Inflammatory macrophage treated with lipopolysaccharide for 1 hour (primary cell): ENCODE measurements at places on chromosomes 13 and 19.

DNA sequence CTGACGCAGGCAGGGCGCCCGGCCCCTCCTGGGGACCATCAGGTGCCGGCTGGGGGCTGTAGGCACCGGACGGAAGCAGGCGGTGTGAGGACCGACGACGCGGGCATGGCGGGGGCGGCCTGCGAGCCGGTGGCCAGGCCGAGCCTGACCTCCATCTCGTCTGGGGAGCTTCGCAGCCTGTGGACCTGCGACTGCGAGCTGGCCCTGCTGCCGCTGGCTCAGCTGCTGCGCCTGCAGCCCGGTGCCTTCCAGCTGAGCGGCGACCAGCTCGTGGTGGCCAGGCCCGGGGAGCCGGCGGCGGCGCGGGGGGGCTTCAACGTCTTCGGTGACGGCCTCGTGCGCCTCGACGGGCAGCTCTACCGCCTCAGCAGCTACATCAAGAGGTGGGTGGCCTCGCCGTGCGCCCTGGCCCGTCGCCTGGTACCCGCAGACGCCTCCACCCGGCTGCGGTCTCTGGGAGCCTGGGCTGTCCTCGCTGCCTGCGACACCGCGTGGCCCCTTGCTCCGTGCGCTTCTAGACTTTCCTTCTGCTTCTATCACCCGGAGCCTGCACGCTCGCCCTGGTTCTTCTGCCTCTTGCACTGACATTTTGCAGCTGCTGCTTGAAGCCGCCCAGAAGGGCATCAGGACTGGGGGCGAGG, 460 bp downstream of the MEDAG start:
- DNase-seq = no peak

- peak; percentile 59 for DNase-seq
Observed at GRCh38 chr19:35352448-35353304, 5.0 kb downstream of the FFAR1 start.

DNA sequence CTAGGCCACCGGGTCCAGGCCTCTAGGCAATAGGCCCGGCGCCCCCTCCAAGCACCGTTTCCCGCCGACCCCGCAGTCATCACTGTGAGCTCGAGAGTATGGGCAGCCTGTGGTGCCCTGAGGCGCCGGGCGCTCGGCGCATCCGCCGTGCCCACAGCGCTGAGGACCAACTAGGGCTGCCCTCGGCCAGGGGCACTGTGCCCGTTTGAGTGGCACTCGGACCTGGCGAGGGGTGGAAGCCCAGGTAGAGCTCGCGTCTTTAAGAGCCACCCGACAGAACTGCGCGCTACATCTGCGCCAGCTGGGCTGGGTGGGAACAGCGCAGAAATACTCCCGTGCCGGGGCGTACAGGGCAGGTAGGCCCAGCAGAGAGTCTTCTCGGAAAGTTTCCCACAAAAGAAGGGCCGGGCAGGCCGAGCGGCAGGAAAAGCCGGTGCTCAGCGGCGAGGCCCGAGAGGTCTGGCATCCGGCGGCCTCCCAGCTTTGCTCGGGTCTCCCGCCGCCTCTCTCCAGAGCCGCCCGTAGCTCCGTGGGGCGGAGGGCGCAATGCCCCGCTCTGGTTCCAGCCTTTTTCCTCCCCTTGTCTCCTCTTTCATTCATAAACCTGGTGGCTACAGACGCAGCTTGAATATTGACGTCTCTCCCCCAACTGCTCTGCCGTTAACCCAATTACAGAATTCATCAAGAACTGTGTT, 5.4 kb upstream of the SOX1 start:
- DNase-seq = no peak

DNA sequence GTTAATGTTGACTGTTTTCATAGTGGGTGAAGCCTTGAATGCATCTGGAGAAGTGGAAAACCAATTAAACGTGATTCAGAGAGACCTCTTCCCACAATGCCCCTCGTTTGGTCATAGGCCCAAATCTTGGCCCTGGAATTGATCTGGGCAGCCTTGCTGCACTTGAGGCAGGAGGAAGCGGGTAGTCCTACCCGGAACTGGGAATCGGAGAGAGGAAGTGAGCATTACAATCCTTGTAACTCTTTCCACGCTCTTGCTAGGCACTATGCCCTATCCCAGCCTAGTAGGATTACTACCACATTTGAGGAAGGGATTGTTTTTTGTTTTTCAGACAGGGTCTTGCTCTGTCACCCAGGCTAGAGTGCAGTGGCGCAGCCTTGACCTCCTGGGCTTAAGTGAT, 3.6 kb downstream of the KCNK6 start:
- DNase-seq = peak; percentile 46

DNA sequence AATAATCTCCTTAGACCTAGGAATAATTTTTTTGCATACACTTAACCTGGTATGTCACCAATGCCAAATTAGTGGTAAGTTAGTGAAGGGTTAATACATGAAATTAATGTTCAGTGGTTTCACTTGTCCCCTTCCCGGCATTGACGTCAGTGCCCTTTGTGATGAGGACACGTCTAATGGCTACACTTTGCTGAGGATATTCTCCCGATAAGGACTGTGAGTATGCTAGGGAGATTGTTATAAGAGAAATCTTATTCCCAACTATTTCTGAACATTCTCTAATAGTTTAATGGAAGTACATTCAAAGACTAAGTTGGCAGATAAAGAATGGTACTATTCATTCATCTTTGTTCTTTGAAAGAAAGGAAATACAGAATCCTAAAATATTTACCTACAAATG, 102.4 kb downstream of the TNFRSF19 start:
- no peak for DNase-seq

- DNase-seq = no peak
Observed at GRCh38 chr19:45404557-45405434, at the start of gene PPP1R13L. TSS of gene PPP1R13L (minus strand) at chr19:45405069. CDS start at chr19:45398318, 6,751 bp downstream.

DNA sequence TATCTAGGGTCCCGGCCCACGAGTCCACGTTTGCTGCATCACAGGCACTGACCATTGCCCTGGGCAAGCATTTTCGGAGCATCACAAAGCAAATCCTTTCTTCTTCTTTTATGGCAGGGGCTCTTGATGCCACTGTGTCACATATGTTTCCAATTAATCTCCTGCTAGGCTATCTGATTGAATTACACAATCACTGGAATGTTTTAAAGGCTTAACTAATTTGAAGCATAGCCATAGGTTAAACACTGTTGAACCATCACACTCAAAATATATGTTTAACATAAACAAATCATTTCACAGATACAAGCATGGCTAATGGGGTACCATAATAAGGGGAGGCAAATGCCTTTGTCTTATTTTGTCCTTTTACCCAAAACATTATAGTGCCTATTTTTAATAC, 338.3 kb downstream of the POU4F1 start:
- no peak for DNase-seq

- DNase-seq = no peak
Observed at GRCh38 chr13:41387576-41387975, 69.8 kb upstream of the RGCC start.

- DNase-seq = no peak
Observed at GRCh38 chr13:96904232-96904631, 90.0 kb downstream of the OXGR1 start.

DNA sequence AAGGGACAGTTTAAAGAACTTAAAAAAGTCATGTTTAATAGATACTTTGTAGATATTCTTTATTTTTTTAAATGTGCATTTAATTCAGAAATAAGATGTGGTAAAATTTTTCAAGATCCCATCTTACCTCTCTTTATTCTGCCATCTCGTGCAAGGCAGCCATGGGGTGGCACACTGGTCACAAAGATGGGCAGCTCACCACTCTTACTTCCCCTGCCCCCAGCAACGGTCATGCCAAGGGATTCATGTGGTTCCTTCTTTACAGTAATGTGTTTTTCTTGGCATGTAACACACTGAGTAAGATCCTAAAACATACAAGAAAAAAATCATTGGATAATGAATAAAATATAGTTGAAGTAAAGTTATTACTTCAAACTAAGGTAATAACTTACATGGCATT, 64.2 kb downstream of the LNX2 start:
- no peak for DNase-seq

GRCh38 chr19:10138879-10139795, 19.4 kb upstream of the EIF3G start:
- no peak for DNase-seq

DNA sequence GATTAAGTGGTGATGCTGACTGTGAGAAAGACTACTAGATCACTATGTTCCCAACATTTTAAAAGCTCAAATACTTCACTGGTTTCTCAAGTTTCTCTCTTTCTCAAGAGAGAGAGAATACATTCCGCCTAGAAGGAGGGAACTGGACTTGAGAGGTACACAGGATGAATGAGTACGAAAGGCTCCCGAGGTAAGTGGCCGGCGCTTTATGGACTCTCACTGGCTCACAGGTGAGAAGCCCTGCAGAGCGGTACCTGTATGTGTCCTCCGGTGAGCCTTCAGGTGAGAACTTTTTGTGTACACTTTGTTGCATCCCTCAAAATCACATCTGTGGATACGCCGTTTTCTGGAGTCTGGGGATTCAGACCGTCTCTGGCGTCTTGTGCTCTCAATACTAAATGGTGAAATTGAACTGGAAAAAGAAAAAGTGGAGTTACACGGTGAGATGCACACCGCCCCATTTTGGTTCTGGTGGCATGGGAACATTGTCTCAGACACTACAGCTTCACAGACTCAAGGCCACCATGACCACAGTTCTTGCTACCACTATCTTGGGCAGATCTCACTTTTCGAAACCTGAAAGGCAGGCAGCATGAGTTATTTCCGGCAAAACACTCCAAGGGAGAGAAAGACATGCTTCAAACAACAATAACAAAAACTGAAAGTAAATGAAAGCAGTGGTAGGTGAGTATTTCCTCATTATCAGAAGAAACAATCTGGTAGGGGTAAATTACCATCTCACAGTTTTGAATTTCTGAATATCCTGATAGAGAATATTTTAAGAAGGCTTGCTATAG, 418.9 kb downstream of the KLF12 start:
- no peak for DNase-seq

GRCh38 chr13:49690133-49690994, 922 bp downstream of the EBPL start:
- DNase-seq = no peak

DNA sequence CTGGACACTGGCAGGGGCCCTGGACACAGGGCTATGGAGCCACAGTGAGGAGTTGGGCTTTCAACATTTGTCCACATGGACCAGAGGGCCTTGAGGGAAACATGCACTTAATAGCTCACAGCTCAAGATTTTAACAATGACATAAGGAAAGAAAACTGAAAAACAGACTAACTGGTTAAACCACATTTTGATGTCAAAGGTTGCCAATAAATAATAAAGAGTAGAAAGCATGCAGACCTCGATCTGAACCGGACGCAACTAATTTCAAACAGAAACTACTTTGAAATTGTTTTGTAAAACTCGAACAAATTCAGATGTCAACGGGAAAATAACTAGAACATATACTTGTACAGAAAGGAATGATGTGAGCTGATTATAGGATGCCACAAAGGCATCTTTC, 15.5 kb upstream of the ZNF888 start:
- no peak for DNase-seq

- DNase-seq = no peak
Observed at GRCh38 chr19:49861107-49861506, 6.3 kb downstream of the PNKP start.

DNA sequence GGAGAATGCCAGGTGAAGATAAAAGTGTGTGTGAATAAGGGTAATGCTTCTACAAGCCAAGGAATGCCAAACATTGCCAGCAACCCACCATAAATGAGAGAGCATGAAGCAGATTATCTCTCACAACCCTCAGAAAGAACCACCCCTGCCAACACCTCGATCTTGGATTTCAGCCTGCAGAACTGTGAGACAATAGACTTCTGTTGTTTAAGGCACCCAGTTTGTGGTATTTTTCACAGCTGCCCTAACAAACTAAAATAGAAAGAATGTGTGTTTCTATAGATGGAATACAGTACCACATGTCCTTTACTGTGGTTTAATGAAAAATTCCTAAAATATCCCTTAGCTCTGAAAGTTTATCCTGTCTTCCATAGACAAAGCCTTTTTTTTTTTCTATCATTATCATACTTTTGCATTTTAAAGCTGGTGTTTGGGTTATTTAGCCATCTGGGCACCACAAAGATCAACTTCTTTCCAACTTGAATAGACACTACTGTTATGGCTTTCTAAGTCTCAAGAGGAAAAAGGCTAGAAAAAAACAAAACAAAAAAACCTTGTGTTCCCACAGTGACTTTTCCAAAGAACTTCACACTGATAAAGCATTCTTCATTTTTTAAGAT, 505.6 kb downstream of the KCTD12 start:
- DNase-seq = no peak

- no peak for DNase-seq
Observed at GRCh38 chr13:27972478-27972820, 3.3 kb upstream of the CDX2 start.

- peak; percentile 78 for DNase-seq
Observed at GRCh38 chr19:51607920-51608562, 22.2 kb downstream of the SIGLEC5 start.

DNA sequence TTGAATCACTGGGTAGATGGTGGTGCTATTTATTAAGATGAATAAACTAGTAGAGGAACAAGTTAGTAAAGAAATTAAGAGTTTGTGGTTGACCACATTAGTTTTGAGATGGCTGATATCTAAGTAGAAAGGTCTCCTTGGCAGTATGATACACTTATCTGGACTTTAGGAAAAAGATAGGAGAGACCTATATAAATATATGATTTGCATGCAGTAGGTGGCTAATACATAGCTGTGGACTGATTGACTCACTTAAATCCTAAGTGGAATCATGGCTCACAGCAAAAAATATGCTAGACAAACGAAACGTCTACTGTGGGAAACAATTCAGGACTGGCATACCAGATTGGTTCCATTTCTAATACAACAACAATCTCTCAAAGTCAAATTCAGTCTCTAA, 92.0 kb downstream of the CAB39L start:
- DNase-seq = no peak

- DNase-seq = no peak
Observed at GRCh38 chr13:77047649-77048343, 20.8 kb upstream of the FBXL3 start.

DNA sequence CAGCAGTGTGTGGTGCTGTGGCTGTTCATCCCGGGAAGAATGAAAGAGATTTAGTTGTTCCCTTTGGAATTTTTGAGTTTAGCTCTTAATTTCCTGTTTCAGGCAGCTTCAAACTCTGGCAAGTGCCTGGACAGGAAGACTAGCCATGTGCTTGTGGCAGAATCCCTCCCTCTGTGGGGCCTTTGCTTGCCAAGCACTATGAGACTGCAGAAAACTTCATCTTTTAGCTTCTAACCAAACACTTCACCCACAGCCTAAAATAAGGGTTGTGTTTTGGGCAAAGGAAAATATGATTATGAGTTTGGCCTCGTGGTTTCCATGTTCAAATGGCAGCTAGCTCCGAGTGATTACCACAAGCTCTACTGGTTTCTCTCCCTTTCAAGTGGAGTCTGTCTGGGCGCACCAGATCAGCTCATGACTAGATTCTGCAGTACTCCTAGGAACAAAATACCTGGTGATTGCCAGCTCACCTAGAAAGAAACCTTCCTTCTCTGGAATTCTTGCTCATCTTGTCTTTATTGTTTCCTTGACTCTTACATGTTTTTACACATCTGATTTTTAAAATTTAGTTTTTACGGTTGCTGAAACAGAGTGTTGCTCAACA, 707.5 kb downstream of the SLITRK6 start:
- DNase-seq = no peak

- DNase-seq = no peak
Observed at GRCh38 chr13:26923824-26924605, 163.4 kb upstream of the GPR12 start.
